ENCODE measurements at places on chromosomes 4 and X.

- DNase-seq, result no peak
Observed at GRCh38 chr4:141220271-141220670, 424 bp upstream of the ZNF330 start.

DNA sequence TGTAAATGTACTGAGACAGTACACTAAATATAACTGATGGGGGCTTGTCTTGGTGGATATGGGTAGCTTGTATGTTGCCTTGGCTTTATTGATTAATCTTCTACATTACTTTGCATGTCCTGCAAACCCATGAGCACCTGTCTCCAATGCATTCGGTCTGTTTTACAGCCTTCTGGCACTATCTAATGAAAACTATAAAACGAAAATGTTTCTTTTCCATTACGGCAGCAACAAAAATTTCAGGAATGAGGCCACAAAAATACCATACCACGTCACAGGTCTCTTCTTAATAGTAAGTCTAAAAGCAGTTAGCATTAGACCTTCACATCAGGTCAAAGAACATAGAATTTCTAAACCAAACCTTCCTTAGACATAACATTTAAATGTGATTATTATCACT, 49.8 kb downstream of the EDNRA start:
- no peak for DNase-seq

- no peak for DNase-seq
Observed at GRCh38 chrX:1535241-1536041, 1.5 kb downstream of the P2RY8 start.

GRCh38 chr4:126262665-126263064, 947.9 kb downstream of the FAT4 start:
- DNase-seq, result no peak

DNA sequence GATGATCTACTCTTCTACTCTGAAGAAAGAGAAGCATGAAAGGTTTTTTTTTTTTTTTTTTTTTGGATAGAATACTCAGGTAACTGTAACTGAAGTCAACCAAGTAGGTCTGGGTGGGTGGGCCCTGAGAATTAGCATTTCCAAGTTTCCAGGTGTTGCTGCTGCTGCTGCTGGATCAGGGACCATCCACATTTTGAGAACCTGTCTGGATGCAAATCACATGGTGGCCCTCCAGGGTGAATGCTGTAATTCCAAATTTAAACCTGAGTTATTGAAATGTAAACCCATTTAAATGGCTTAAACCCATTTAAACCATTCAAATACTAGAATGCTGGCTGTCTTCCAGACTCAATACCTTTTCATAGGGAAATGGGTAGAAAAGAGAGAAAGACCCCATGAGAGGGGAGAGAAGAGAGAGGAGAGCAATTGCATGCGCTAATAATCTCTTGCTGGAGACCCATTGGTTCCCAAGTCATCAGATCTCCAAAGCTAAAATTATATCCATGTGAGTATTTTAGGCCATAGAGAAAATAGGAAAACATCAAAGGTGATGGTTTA, 17.6 kb downstream of the SUPT20HL1 start:
- no peak for DNase-seq

DNA sequence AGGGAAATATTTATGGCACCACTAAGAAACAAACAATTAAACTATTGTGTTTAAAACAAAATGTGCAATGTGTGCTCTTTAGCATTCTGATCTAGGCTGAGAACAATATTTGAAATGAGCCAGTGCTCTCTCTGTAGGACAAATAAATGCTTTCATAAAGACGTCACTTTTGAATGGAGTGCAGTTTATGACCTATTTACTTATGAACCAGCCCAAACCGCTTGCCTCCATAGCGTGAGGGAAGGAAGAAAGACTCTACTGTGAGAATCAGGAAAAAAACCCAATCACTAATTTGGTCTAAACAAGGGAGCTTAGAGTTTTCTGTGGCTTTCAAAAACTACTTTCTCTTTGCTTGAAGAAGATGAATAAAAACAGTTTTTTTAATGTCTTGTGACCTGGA, 39.4 kb downstream of the SAT1 start:
- DNase-seq, result no peak

DNA sequence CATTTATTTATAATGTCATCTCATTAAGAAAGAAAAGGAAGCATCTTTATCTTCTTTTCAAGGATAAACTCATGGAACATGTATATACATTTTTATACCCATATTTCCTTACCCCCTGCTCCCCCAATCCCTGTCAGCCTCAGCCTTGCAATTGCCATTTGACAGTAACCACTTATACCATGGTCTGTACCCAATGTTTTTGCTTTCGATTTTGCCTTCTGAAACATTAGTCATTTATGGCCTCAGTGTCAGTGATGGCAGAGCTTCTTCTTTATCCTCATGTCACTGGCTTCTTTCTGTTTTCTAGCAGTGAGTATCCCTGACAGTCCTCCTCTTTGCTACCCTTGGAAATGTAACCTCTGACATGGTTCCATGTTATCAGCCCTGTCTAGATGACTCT, 228.4 kb downstream of the SPRY1 start:
- DNase-seq, result no peak

DNA sequence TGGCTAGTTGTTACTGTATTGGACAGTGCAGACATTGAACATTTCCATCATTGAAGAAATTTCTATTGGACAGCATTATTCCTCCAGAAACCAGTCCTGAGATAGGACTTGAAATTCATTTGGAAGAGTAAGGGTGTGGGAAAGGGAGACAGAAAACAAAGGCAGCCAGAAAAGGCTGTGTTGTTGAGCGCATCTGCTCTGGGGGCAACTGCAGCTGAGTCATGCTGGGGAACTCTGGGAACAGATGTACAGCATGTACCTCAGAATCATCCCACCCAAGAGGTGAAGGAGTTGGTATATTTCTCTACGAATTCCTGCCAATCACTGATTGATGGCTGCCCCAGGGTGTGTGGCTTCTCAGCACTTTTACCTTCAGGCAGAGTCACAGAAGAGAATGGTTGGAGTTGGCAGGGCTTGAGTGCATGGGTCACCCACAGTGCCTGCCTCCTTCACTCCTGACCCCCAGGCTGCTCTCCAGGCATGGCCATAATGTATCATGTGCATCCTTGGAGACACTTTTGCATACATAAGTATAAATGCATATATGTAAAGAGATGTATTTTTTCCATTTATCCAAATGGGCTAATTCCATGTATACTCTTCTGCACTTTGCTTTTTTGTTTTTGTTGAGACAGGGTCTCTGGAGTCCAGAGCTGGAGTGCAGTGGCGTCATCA, 39.4 kb downstream of the GEMIN8 start:
- no peak for DNase-seq

DNA sequence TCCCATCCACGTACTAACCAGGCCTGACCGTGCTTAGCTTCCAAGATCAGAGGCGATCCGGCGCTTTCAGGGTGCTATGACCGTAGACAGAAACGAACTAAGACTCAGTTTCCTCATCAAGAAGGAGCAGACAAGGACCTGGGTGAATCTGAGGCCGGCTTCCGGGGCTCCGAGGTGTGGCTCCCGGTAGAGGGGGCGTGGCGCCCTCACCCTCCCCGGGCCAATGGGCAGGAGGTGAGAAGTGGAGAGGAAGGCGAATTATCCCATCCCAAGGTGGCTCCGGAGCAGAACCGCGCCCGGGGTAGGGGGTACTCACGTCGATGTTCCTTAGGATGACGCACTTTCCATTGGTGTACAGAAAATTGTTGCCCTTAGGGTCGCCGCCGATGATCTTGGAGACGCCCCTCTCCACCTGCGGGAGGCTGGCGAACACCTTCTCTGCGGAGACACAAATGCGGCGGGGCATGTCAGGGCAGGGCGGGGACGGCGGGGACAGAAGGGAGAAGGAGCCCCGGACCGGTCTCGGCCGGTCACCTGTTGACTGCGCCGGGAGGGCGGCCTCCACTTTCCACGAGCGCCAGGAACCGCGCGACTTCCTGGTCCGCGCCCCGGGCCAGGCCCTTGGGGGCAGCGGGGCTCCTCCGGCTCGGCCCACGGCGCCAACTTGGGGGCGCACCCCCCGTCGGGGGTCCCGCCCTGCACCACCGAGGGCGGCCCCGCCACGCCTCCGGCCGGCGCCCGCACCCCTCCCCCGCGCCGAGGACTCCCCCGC, 616 bp downstream of the WDR1 start:
- no peak for DNase-seq

- no peak for DNase-seq
Observed at GRCh38 chr4:80492761-80493160, 157.2 kb downstream of the CFAP299 start.

GRCh38 chr4:173685831-173686210, 155.8 kb upstream of the HAND2 start:
- DNase-seq, result no peak
